ENCODE measurements at places on chromosomes 5 and 9.

DNA sequence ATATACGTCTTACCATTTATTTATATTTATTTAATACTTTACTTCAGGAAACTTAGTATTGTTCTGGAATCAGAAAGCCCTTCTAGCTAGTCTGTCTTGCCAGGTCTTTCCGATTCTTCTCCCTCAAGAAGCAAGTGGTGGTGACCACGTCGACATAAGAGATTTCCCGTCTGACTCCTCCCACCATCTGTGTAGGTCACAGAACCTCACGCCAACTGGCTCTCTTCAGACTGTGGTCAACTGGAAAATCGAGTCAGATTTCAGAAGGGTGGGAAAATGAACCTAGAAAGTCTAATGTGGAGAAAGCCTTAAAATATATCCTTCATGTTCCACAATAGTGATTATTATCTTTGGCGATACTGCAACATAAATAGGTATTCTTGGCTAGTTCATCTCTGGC, 17.3 kb downstream of the THBS4 start:
- no peaks in the 10 kb centered on the region for H3K27me3 ChIP-seq
- no peaks in the 10 kb centered on the region for H3K4me1 ChIP-seq
- no peak overlapping the region for H3K4me3 ChIP-seq
- no peak overlapping the region for H3K27ac ChIP-seq
- no peaks in the 10 kb centered on the region for H3K36me3 ChIP-seq

DNA sequence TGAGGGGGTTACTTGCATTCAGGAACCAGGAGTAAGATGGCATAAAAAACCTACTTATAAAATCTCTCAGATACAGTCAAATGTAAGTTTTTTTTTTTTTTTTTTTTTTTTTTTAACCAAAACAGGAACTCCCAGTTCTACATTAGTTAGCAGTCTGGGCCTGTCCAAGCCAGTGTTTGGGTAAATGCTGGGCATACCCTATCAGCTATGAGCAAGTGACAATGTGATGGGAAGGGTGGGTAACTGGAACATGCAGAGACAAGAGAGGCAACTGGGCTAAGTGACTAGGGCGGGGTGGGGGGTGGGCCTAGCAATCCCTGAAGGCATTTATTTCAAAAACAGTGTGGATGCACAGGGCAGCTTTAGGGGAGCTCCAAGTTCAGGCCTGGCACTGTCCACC, 2.3 kb downstream of the NMRK1 start:
- H3K4me3 ChIP-seq, result no peak overlapping the region
- peaks cover 5% of the 10 kb centered on the region for H3K4me1 ChIP-seq
- no peaks in the 10 kb centered on the region for H3K36me3 ChIP-seq
- H3K27ac ChIP-seq, result no peak overlapping the region
- H3K27me3 ChIP-seq, result peaks cover 5% of the 10 kb centered on the region
- DNase-seq, result no peak

- peak overlapping the region; percentile 33 for H3K27ac ChIP-seq
- H3K4me1 ChIP-seq, result peaks cover 14% of the 10 kb centered on the region
Observed at GRCh38 chr9:14031060-14031414, 282.9 kb downstream of the NFIB start.

DNA sequence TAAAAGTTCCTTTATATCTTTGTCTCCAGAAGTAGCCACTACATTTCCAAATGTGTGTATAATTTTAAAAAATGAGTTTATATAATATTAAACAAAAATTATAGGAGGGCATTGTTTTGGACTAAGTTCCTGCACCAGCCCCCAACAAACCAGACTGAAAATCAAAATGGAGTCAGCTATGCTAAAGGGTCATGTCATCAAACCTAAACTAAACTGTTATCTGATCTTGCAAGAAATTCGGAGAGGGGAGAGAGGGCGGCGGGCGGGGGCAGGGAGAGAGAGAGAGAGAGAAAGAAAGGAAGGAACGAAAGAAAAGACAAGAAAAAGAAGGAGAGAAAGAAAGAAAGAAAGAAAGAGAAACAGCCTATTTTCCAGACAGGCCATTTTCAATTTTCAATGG, 63.5 kb downstream of the DOCK2 start:
- no peak overlapping the region for H3K27ac ChIP-seq
- H3K4me1 ChIP-seq, result no peaks in the 10 kb centered on the region
- H3K27me3 ChIP-seq, result peaks cover 6% of the 10 kb centered on the region
- no peak overlapping the region for H3K4me3 ChIP-seq
- no peaks in the 10 kb centered on the region for H3K36me3 ChIP-seq
- no peak for DNase-seq

DNA sequence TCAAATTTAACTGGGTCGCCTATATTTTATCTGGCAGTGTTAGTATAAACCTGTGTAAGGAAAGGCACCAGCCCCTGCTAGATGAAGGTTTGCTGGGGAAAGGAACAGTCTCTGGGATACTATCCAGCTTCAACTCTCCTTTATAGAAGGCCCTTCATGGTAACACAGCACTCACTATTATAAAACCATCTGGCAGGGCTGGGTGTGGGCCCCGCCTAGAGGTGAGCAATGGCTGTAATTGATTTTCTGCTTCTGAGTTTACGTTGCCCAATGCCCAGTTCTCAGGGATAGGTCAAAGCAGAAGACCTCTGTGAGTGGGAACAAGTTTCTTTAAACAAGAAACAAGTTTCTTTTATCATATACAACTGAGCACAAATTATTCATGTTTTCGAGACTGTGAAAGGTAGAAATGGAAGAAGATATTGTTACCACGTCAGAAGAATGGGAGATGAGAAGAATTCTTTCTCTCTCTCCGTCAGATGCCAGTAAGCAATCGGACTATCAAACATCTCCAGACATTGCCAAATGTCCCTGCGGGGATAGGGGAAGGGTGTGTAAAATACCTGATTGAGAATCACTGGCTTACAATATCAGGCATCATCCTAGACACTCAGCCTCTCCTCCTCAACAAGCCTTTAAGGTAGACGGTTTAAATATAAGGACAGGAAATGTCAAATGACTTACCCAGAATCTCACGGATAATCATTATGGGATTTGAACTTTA, 205.9 kb downstream of the PDZD2 start:
- H3K4me3 ChIP-seq, result no peak overlapping the region
- no peak for DNase-seq
- H3K4me1 ChIP-seq, result no peaks in the 10 kb centered on the region
- no peaks in the 10 kb centered on the region for H3K36me3 ChIP-seq
- H3K27ac ChIP-seq, result no peak overlapping the region
